Upper lobe of right lung (tissue), 1 donor: ENCODE measurements at places on chromosomes 7 and 10. TPM values are rescaled to one million over a fixed set of nuclear protein-coding genes. Genes with fewer than 3 reads are reported as not detected.
A peak's percentile ranks its signal among the peaks of the same experiment; 100 is the strongest.

Gene CNTNAP2
- total RNA-seq: 0.41 TPM

Gene ICA1
- total RNA-seq: 27.0 TPM

Gene SLC13A1
- total RNA-seq: not detected

Gene GAD2
- total RNA-seq: not detected

Gene CRPPA
- 2.9 TPM for total RNA-seq

Gene CFAP70
- 2.7 TPM for total RNA-seq

Gene NEUROD6
- not detected for total RNA-seq

Gene C10orf143
- total RNA-seq: 3.4 TPM

Gene MRLN
- total RNA-seq: not detected

Gene LIPN
- 1.0 TPM for total RNA-seq

Gene PTF1A
- not detected for total RNA-seq

- DNase-seq: no peak
Observed at GRCh38 chr10:26697922-26698608, 564 bp downstream of the PDSS1 start.

DNA sequence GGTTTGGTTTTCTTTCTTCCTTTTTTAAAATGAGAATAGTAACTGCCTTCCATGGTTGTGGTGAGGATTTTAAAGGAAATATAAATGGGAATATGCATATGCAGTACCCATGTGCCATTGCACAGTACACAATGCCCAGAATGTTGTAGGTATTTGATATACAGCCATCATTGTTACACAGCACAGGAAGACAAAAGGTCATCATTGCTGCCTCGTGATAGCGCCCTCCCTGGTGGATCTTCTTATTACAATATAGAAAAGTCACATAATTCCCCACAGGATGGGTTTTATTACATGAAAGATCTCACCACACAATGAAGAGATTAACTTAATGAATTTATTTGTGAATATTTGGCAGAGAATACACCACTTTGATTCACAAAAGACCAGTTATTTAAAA is 76.5 kb downstream of the PPP1R17 start:
- no peak for DNase-seq

GRCh38 chr7:6606866-6607583 is 8.4 kb upstream of the ZNF853 start:
- DNase-seq: peak; percentile 63

DNA sequence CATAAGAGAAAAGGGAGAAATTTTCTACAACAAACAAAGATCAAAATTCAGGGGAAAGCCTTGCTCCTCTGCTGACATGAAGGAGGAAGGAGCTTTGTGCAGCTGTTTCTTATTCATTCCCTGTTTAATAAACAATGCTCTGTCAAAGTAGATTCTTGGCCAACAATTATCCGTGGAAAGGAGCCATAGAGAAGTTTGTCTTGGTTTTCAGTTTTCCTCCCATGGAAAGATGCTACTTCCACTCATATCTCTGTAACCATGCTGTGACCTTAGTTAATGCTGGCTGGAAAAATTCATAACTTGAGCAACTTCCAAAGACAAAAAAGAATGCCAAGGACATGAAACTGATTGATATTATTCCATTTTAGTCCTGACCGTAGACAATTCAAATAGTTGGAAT is 8.1 kb downstream of the DDC start:
- DNase-seq: no peak

DNA sequence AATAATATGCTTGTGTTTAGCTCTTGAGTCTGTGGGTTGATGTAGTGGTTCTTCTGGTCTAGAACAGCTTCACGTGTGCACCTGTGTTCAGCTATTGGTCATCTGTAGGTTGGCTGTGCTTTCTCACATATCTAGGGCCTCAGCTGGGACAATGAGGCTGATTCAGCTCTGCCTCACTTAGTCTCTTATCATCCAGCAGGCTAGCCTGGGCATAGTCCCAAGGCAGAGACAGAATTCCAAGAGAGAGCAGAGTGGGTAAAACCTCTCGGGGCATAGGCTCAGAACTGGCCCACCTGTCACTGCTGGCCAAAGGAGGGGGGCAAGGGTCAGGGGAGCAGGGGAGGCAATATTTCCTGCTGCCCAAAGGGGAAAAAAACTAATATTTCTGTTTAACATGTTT is 32.0 kb upstream of the MXI1 start:
- DNase-seq: no peak

- DNase-seq: no peak
Observed at GRCh38 chr10:58467931-58468635, 44.6 kb upstream of the BICC1 start.

DNA sequence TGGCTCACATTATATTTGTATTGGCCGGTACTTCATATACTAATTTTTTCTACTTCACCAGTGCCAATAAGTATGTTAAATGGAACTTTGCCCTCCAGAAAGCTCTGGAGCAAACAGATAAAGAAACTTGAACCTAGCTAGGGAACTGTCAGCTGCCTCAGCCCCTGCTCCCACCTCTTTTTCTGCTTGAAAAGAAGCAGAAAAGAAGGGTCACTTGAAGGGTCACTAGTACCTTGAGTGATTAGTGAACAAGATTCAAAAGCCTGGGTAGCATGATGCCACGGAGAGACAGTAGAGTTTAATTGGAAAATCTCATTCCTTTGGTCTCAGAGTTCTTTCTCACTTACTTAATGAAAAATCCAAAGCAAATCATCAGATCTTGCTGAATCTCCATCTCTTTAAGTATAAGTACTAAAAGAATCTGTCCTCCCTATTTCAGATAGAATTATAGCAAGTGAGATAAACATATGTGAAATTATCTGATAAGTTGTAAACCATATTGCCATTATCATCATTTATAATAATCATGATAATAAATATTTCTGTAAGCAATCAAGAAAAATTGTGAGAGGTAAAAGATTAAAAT is 47.7 kb downstream of the PTN start:
- no peak for DNase-seq

GRCh38 chr10:25465582-25466372 is 291.0 kb downstream of the GPR158 start:
- no peak for DNase-seq

- DNase-seq: no peak
Observed at GRCh38 chr10:27949528-27950241, 49.2 kb downstream of the ODAD2 start.

GRCh38 chr7:125450749-125451148 is 521.1 kb upstream of the POT1 start:
- no peak for DNase-seq

DNA sequence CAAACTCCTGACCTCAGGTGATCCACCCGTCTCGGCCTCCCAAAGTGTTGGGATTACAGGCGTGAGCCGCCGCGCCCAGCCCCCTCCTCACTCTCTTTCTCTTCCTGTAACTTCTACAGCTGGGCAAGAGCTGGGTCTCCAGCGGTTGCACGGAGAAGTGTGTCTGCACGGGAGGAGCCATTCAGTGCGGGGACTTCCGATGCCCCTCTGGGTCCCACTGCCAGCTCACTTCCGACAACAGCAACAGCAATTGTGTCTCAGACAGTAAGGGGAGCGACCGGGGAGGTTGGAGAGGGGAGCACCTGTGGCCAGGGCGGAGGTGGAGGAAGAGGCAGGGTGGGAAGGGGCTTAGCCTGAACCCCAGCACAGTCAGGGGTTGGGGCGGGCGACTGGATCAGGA is 41.4 kb downstream of the EPHB4 start:
- no peak for DNase-seq
